ENCODE measurements at places on chromosomes 2 and 18. TPM values are rescaled to one million over a fixed set of nuclear protein-coding genes. Genes with fewer than 3 reads are reported as not detected.
A peak's percentile ranks its signal among the peaks of the same experiment; 100 is the strongest.

DNA sequence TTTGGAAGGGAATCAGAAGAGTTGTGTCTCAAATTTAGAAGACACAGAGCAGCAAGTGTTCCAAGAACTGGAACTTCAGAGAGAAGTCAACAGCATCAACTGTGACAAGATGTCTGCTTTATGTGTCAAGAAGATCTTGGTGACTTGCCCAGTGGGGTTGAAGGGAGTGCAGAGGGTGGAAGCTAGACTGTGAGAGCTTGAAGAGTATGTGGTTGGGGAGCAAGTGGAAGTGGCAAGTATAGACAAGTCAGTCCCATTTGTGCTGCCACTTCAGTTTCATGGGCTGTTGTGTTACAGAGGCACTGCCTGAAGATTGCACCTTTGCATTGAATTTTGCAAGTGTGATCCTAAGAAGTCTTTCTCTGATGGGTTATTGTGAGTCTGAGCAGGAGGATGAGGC, 68.7 kb upstream of the MC2R start:
- DNase-seq: no peak

- DNase-seq: no peak
These were observed 240.3 kb upstream of the FBXO11 start for GRCh38 chr2:48146552-48146951.

GRCh38 chr2:28277466-28277865, 115.2 kb upstream of the FOSL2 start:
- no peak for DNase-seq

- peak; percentile 82 for DNase-seq
These were observed at the start of gene FAP for GRCh38 chr2:162243294-162243693. FAP (minus strand) TSS chr2:162243445; CDS start chr2:162243327, 118 bp downstream.

DNA sequence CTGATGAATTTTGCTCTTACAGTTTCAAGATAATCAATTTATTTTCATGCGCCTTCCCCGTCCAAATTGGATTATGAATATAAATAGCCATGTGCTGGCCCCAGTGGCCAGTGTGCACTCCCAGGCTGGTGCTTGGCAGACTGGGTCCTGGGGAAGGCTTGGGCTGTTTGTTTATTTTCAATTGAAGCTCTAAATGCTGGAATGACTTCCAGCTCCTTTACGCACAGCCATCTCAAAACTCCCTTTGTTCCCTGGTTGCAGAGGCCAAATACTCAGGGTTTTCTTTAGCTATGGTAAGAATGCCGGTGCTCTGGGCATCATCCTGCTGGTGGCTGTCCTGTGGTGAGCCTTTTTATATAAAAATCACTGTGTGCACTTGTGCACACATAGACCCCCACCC, 131.5 kb downstream of the PRKCE start:
- DNase-seq: no peak

DNA sequence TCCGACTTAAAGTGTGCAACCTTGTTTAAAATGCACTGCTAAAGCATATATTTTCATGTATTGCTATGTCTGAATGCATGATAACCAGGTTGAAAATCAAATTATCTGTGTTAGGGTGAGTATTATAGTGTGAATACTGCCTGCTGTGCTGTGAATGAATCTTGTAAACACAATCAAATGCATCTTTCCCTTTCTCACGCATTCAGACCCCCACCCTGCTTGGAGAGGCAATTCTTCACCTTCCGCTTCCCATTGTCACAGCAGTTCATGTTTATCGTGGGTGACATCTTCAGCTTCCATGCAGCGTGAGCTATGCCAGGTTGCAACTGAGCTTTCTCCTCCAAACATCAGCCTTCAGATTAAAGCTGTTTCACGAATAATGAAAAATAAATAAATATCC, 418.0 kb downstream of the MEIS1 start:
- no peak for DNase-seq

GRCh38 chr18:36047521-36047920, 19.8 kb downstream of the RPRD1A start:
- no peak for DNase-seq

GRCh38 chr2:134758633-134759032, 39.8 kb upstream of the TMEM163 start:
- no peak for DNase-seq

- no peak for DNase-seq
These were observed 580 bp downstream of the MC2R start for GRCh38 chr18:13914756-13915155.

DNA sequence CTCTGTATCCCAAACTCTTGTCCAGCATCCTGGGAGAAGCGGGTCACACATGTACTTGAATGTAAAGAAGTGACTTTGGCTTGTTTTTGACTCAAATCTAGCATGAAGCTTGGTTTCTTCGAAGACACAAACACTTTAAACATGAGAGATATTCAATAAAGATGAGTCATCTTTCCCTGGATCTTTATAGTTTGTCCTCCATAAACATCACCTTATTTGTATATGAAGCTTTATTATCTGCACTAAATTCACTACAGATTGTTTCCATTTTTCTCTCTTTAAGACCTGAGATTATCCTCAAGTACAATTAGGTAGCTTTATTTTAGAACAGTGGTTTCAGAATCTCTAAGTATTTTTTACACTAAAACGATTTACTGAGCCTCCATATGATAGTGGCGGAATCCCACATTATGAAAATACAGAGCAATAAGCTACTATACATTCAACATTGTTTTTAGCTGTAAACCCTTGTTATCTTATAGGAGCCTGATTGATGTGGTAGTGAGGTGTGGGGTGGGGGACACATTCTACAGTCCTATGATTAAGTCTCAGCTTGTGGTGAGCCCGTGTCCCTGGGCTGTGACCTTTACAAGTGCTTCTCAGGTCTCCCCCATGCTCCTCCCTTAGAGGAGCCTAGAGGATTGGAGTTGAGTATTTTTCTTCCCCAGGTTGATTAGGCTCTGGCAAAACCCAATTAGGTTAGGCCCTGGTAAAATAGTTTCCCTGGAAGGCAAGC, 79.6 kb upstream of the RAPGEF4 start:
- DNase-seq: no peak

DNA sequence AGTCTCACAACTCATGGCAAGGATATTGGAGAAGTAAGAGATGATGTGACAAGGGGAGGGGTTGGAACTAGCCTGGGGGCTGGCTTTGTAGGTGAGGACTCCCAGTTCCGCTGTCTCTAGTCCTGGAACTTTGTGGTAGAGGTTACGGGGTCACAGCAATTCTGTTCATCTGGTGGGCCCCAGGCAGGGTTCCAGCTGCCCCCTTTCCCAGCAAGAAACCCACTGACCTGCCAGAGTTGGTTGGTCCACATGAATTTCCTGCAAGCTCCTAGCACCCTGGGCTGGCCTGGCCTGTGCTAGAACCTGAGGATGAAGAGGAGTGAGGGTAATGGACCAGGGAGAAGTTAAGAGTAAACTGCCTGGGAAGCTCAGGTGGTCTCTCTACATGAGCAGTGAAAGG, 41.3 kb downstream of the PSD4 start:
- no peak for DNase-seq

DNA sequence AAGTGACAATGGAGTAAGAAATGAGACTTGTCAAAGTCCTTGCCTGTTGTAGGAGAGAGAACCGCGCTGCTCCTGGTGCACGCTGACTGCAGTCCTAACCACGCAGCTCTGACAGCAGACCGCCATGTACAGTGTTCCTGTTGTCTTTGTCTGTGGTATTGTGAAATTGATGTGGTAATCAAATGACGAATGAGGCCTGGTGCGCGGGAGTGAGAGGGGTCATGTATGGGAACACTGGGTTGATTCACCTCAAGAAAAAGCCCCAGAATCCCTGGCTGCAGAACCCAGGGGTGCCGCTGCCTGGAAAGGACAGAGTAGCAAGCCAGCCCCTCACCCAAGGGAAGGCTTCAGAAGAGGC, 64.0 kb downstream of the INPP4A start:
- no peak for DNase-seq

Gene RIT2
- total RNA-seq: not detected

DNA sequence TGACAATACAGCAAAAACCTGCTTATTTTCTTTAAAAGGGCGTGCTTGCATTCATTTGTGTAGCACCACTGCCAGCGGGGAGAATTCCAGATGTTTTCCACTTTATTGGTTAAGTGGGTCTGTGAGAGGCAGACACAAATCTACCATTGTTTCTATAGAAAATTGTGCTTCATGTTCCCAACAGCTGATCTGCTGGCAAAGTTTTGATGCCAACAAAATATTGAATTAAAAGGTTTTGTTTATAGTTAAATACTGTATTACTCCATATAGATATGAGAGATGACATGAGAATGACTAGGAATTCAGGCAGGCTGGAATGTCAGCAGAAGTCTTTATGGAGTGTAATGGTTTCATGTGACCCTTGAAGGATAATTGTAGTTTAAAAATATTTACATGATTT, 182.7 kb downstream of the MC4R start:
- DNase-seq: peak; percentile 19

Gene FEV
- total RNA-seq: not detected

GRCh38 chr2:28592481-28592880, 96.6 kb downstream of the PLB1 start:
- no peak for DNase-seq

DNA sequence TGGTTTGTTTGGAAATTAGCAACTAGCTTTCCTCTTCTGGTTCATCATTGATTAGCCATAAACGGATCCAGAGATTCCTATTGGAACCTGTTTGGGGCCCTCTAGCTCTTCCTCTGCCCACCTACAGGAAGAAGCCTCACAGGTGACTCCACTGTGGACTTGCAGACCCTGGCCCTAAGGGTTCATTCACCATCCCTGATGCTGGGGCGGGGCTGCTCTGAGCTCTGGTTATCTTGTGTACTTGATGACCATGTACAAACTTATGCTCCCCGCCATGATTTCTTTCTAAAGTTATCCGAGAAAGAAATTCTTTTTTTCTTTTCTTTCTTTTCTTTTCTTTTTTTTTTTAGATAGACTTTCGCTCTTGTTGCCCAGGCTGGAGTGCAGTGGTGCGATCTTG, 33.9 kb upstream of the INHBB start:
- DNase-seq: no peak

GRCh38 chr2:227477291-227477690, 5.3 kb downstream of the AGFG1 start:
- DNase-seq: peak; percentile 11

Gene PFN4
- 0.49 TPM for total RNA-seq

GRCh38 chr2:144390424-144391020, 129.4 kb downstream of the ZEB2 start:
- DNase-seq: no peak

Gene APCDD1
- total RNA-seq: 125 TPM

Gene HAAO
- 7.0 TPM for total RNA-seq

Gene DQX1
- 0.59 TPM for total RNA-seq

GRCh38 chr2:14350856-14351255, 281.7 kb upstream of the LRATD1 start:
- DNase-seq: no peak

- no peak for DNase-seq
These were observed 178.2 kb upstream of the ZEB2 start for GRCh38 chr2:144698156-144698555.

DNA sequence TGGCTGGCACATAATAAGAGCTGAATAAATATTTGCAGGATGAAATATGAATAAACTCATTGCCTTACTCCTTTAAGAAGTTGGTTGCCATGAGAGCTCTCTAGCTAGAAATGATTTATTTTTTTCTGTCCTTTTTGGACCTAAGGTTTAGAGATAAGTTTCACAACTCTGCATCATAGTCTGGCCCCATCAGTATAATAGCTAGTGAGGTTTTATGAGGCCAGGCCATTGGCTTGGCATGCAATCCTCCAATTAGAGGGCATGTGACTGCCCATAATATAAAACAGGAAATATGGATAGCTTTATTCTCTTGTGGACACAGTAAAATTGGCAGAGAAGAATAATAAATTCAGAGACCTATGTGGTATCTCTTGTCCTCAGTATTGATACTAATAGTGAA, 26.2 kb upstream of the INSIG2 start:
- DNase-seq: peak; percentile 26

- no peak for DNase-seq
These were observed at the start of gene FSHR for GRCh38 chr2:49154140-49154539. FSHR (minus strand) TSS chr2:49154515; CDS start chr2:49154417, 98 bp downstream.

- no peak for DNase-seq
These were observed 111.5 kb downstream of the CAPN13 start for GRCh38 chr2:30695749-30696148.

DNA sequence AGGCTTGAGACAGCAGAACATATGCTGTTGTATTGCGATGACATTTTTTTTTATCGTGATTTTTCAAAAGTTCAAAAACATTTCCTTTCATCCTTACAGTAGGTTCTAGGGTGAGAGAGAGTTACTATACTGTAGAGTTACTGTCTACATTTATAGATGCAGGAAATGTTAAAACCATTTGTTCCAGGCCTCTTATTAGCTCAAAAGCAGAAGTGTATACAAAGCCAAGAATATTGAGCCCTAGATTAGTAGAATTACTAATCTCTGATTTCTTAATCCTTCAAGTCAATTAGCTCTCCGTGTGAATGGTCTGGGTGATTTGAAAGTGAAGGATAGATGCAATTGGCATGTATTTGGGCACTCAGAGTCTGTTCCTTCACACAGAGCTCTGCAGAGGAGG, 73.1 kb downstream of the MAPRE2 start:
- DNase-seq: no peak

GRCh38 chr18:5951515-5952091, 56.3 kb upstream of the TMEM200C start:
- DNase-seq: no peak

GRCh38 chr2:68784188-68784587, 49.6 kb downstream of the ARHGAP25 start:
- no peak for DNase-seq

DNA sequence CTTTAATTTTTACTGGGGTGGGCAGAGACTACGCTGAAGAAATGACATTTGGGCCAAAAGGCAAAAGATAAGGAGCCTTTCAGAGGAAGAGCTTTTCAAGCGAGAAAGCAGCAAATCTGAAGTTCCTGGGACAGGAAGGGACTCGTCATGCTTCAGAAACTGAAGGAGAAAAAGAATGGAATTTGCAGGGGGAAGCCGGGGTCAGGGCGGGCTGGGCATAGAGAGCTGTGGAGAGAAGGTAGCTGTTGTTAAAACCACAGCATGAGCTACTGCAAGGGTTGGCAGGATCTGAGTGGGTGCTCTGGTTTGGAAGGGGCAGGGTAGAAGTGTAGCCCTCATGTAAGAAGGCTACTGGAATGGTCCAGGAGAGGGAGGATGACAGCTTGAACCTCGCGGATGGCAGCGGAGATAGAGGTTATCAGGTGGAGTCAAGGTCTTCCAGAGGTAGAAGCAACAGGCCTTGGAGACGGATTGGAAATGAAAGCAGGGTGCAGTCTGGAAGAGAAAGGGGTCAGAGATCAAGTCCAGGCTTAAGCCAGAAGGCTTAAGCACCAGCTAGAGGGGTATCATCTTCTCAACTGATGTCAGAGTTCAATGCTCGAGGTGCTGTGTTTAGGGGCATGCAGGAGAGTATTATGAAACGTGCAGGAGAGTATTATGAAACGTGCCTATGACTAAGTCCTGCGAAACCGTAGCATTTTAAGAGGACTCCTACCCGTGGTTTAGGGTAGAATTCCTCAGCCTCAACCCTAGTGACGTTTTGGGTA, 18.9 kb downstream of the ATP8B1 start:
- no peak for DNase-seq

Gene C1GALT1C1L
- total RNA-seq: 0.89 TPM

GRCh38 chr2:106792671-106793070, 93.3 kb downstream of the ST6GAL2 start:
- DNase-seq: no peak

GRCh38 chr2:116319935-116320334, 1494.6 kb upstream of the DDX18 start:
- DNase-seq: no peak
